ENCODE measurements at places on chromosomes 12 and 14.

DNA sequence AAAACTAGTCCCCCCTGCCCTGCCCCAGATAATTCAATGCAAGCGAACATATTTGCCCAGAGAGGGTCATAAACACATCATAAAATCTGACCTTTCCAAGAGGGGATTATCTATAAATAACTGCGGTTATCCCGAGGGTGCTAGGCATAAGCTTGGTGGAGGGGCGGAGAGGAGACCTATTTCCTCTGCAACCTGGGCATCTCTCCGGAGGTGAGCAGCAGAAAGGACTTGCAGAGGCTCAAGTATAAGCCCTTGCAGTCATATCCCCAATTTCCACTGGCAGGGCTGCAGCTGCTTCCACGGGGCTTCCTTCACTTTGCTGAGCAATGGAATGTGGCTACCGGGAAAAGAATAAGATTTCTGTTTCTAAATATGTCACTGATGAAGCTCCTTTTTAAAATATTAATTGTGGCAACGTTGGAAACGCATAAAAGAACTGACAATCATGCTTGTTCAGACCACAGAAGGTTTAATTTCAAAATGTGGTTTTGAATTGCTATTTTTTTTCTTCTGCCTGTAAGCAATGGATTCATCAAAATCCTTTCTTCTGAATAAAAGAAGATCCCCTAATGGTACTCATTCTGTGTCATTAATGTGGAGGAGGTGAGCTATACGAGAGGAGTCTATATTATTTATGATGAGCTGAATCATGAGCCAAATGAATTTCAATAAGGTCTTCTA is 268.9 kb upstream of the ATP2B1 start:
- DNase-seq: no peak

- no peak for DNase-seq
These were observed 40.4 kb downstream of the KICS2 start for GRCh38 chr12:64181430-64182291.

DNA sequence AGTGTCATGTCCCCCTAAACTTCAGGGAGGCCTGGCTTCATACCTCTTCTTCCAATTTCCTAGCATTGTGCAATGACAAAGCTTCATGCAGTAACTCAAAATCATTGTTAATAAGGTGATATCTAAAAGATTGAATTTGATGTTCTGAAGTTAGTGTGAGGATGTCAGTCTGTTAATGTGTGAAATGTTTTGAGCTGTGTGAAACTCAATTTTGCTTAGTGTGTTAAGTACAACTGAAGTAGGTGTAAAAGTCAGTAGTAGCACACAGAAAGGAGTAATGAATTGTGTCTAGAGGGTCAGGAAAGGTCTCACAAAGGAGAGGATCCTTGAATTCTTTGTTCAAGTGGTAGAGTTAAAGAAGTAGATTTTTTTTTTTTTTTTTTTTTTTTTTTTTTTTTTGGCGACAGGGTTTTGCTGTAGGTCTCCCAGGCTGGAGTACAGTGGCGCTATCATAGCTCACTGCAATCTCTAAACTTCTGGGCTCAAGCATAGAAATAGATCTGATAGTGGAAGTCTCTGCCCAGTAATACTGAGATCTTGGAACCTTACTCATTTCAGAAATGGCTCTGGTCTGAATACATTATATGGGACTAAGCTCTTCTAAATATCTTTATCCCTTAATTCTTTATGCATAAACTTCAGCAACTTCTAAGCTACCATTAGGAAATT is 63.9 kb downstream of the FUT8 start:
- DNase-seq: no peak

GRCh38 chr14:32738206-32738871 is 200.3 kb upstream of the NPAS3 start:
- no peak for DNase-seq

- peak; percentile 67 for DNase-seq
These were observed 6.2 kb downstream of the FOXJ2 start for GRCh38 chr12:8038659-8039114.

DNA sequence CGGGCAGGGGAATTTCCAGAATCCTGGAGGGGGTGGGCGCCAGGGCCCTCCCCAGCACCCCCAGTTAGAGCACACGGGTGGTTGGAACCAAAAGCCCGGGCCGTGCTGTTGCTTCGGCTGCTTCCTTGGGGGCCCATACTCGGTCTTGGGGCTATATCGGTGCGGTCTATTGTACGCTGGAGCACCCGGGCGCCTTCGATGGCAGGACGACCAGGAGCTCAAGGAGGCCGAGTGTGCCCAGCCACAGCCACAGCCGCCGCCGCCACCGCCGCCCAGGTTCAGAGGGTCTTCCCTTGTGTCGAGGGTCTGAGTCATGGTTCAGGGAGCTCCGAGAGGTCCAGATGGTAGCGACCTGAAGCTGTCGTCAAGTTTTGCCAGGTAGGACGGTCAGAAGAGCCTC is 548 bp downstream of the CCER1 start:
- DNase-seq: no peak

DNA sequence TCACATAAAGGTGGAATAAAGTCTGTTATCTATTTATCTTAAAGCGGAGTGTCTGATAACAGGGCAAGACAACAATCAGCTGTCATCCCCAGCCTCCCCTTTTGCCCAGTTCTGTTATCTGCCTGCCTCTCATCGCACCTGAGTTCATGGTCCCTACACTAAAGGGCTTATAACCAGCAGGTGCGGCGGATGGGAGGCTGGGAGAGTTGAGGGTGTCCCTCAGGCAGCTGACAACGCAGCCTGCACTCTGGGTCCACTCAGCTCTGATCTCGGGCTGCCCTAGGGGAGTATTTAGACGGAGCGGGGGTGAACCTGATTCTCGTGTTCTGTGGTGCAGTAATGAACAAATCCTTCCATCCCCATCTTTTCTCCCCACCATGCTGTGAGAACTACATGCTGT is 34.0 kb upstream of the JDP2 start:
- DNase-seq: no peak

GRCh38 chr14:30252151-30252550 is 306.8 kb upstream of the G2E3 start:
- DNase-seq: no peak

- DNase-seq: no peak
These were observed 345.0 kb downstream of the LRIG3 start for GRCh38 chr12:58575256-58575655.

DNA sequence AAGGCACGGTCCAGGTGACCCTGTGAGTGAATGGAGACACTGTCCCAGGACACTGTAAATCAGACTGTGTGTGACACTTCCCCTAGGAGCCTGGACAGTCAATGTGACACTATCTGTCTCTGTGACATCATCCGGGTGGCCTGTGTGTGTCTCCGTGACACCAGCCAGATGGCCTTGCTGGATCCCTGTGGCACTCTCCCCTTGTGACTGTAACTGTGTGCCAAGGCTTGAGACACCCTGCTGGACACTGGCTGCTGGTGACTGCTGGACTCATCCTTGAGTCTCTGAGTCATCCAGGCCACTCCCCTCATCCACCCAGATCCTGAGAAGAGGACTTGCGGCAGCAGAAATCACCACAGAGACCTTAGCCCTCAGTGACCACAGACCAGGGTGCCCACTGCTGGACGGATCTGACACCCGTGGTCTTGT is 51.6 kb downstream of the MVK start:
- no peak for DNase-seq

Data from activated CD8-positive, alpha-beta memory T cell treated with anti-CD3 and anti-CD28 coated beads for 24 hours (primary cell).